ENCODE measurements at places on chromosomes 1 and 21.

DNA sequence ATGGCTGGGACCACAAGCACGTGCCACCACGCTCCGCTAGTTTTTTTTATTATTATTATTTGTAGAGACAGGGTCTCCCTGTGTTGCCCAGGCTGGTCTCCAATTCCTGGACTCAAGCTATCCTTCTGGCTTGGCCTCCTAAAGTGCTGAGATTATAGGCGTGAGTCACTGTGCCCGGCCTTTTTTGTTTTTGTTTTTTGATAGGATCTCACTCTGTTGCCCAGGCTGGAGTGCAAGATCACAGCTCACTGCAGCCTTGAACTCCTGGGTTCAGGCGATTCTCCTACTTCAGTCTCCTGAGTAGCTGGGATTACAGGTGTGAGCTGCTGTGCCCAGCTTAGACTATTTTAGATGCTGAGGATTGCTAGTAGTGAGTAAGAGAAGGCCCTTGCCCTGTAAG is 11.8 kb upstream of the RNF11 start:
- no peak for DNase-seq

- DNase-seq = no peak
Observed at GRCh38 chr1:204093781-204094180, 20.9 kb downstream of the SOX13 start.

- no peak for DNase-seq
Observed at GRCh38 chr1:32992489-32993323, 28.1 kb upstream of the RNF19B start.

- DNase-seq = no peak
Observed at GRCh38 chr1:150210706-150211105, 25.2 kb downstream of the ANP32E start.

GRCh38 chr1:73144311-73144710 is 862.0 kb upstream of the NEGR1 start:
- no peak for DNase-seq

- no peak for DNase-seq
Observed at GRCh38 chr1:33984906-33985565, 121.2 kb downstream of the HMGB4 start.

DNA sequence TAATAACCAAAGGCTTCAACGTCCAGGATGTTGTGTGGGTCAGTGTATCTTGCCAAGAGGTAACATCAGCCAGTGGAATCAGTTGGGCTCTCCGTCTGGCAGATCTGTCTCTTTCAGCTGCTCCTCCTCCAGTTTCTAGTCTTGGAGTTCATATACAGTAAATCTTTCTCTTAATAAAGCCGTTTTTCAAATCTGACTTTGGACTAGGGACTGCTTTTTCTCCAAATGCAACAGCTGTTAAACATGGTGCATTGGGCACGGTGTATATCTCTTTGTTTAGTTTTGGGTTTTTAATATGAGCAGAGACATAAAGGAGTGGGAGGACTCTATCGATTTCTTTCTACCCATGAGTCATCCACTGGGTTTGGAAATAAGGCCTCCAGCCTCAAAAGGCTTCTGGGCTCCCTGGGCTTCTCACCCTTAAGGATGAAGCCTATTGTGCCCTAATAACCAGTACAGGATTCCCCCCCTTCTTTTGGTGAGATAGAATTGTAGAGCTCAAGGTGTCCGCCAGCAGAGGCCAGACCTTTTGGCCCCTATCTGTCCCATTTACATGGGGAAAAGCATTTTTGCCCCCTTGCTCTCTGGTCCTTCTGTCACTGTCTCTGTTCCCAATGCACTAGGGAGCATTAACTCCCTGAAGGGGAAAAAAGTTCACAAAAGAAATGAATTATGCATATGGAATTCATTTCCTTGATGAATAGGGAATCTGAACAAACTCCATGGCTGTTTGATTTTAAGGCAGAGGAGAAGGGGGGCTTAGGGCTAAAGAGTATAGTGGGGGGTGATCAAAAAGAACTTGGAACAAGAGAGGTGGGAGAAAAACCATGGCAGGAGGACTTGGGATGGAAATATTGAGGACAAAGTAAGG is 86.0 kb downstream of the PBX1 start:
- DNase-seq = no peak

GRCh38 chr1:244301595-244302130 is 150.0 kb downstream of the ADSS2 start:
- DNase-seq = no peak

DNA sequence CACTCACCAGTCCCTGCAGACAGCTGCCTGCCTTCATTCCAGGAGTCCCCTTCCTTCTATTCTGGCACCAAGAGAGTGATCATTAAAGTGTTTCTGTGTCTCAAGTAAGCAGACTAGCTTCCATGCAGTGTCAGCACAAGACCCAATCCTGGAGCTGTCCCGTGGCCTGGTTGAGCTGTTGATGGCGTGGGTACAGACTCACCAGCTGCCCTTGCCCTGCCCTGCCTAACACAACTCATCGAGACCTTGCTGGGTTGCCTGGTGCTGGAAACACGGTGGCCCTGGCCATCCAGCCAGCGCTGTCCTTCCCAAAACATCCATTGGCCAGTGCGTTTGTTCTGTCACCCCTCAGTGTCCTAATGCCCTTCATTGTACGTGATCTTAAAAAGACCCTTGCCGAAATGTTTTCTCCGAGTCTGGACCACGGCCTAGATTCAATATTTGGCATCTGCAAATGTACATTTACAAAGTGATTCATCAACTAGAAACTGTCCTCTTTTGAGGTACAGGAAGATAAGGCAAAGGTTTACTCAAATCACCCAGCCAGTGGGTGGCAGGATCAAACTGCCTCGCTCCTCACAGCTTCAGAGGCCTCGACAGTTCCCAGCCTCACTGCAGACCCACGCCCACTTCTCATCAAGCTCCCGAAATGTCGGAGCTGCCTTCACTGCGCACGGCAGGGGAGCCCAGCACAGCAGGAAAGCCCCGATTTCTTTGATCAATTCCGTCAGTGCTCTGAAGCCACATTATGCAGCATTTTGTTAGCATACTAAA is 494.2 kb downstream of the KIF26B start:
- DNase-seq = no peak

- DNase-seq = no peak
Observed at GRCh38 chr1:217622042-217622441, 8.8 kb downstream of the GPATCH2 start.

DNA sequence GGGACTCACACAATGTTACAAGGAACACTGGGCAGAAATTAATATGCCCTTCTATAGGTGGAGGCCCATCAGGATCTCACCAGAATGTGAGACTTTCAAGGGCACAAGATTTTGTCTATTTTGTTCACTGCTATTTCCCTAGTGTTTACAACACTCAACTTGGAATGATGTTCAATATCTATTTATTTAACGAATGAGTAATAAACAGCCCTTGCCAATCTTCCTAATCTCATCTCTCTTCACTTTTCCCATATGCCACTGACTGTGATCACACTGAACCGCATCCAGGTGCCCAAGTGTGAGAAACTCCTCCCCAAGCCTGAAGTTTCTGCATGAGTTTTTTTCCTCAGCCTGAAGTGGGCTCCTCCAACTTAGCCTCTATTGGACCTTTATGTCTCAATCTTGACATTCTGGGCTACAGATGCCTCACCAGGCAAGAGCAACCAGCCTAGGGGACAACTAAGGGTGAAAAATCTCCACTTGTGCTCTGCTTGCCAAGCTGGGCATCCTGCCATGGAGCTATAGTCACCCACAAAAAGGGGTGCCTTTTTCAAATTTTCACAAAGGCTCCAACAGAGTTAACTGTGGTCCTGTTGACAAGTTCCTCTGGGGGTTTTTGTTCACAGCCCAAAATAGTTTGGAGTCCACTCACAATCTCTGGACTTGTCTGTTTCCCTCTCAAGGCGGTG is 105.6 kb downstream of the PLPP3 start:
- DNase-seq = no peak

DNA sequence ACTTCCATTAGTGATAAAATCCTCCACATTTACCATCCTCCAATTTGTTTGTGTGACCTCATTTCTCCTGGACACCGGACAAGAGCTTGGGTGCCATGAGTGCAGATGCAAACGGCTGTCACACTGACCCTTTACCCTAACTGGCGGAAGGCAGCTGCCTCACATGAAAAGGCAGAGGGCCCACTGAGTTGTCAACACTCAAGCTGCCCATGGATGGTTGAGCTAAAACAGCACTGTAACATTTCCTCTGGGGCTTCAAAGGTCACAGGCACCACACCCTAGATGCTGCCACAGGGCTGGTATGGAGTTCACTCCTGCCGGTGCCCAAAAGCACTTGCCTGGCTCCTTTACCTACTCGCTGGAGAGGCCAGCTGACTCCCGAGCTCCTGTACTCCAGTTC is 653.4 kb downstream of the KCNT2 start:
- no peak for DNase-seq

- no peak for DNase-seq
Observed at GRCh38 chr1:54679706-54680105, 36.0 kb upstream of the TTC4 start.

GRCh38 chr21:14452727-14453241 is 69.8 kb upstream of the HSPA13 start:
- DNase-seq = no peak

GRCh38 chr1:165327538-165327937 is 29.0 kb downstream of the LMX1A start:
- DNase-seq = no peak

- DNase-seq = no peak
Observed at GRCh38 chr1:48205522-48205921, 17.0 kb upstream of the SLC5A9 start.

DNA sequence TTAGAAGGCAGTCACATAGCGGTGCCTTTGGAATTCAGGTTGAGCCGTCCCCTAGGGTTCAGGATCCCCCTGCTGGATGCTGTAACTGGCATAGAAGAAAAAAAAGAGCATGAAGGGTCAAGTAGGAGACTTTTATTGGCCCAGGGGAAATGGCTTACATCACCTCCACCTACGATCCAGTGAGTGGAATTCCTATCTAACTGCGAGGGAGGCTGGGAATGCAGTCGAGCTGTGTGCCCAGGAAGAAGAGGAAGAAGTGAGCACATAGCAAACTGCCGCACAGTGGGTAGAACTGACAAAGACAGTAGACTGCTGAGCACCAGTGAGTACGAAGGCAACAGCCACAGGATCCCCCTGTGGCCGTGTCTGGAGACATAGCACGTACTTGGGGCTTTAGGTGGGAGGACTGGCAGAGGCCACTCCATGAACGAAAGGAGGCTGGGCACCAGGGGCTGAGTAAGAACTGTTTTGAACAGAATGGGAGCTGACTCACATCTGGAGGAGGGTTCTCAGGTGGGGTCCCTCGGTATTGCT is 79.2 kb downstream of the RNF220 start:
- DNase-seq = no peak

GRCh38 chr21:44929242-44929798 is 8.6 kb upstream of the ITGB2 start:
- no peak for DNase-seq

DNA sequence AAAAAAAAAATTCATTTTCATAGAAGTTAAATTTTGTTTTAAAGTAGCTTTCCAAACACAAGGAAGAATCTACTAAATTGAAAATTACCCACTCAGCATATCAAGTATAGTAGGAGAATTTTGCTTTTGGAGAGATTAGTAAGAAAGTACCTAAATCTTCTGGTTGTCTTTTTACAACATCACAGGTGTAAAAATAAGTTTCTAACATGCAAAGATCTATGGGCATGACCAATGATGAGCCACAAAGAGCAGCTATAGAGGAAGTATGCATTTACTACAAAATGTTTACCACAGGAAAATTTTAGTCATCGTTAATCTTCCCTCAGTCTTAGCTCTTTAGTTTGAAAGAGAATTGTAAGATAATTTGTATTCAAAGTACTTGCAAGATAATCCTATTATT is 28.1 kb downstream of the ANGPTL3 start:
- no peak for DNase-seq

- DNase-seq = no peak
Observed at GRCh38 chr1:156106624-156107488, 7.7 kb upstream of the LMNA start.

DNA sequence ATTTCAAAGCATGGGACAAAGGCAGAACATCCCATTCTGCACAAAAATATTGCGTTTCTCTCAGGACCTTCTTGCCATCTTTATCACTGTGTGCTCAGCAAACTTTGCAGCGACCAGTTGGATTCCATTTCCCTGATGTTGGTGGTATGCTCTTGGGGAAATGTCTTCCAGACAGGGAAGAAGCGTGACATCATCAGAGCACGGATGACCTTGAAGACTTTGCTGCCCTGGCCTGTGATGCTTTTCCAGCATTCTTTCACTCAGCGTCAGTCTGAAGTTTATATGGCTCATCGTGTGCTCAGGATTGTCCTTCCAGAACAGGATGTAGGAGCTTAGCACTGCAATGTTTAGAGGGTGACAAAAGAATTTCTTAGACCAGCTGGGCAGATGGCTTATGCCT is 131.4 kb upstream of the F3 start:
- no peak for DNase-seq

GRCh38 chr1:22646384-22646783 is 3.0 kb downstream of the C1QC start:
- no peak for DNase-seq

DNA sequence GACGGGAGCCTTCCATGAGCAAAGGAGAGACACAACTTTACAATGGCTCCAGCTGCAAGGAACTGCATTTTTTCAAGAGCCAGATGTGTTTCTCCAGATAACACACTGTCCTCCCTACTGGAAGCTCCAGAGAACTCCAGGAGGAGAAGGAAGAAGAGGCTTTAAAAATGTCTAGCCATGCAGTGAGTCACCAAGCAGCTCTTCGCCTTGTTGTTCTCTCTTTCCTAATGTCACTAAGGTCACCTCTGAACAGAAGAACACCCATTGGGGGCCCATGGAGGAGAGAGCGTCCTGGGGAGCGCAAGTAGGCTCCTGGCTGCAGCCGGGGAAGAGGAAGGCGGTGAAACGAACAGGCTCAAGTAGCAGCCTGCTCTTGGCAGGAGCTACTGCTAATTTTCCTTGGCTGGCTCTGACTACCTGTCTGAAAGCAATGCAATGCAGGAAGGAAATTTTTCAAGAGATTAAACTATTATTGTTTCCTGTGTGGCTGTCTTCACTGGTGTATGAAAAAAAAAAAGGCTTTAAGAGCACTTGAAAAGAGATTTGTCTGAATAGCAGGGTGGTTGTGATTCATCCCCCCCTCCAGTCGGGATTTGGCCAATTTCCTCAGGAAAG is 321.9 kb downstream of the SETD4 start:
- DNase-seq = no peak

DNA sequence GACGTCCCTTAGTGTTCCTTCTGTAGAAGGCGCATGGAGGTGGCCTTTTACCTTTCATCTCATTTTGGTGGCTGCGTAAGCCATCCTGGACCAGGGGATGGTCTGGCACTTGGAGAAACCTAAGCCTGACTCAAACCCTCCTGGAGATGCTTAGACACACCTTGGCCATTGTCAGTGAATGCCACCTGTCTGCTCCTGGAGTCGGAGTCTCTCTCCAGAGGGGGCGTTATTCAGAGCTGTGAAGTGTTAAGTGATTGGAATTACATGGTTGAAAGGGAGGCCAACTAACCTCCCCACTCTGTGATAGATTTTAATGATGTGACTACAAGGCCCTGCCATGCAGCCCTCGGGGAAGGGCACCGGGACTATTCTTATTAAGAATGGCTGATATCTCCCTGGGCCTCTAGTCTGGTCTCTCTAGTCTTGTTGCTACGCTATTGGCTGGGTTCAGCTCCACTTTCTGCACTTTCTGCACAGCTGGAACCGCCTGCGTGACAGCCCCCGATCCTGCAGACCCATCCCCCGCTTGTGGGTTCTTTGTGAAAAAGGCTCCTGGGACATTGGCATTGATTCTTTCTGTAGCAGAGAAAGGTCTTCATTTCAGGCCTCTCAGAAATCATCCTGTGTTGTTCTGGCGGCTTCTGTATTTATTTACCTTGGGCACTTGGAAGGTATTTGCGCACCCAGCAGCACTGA is 4.2 kb downstream of the RASSF5 start:
- no peak for DNase-seq

All from activated CD4-positive, CD25-positive, alpha-beta regulatory T cell treated with anti-CD3 and anti-CD28 coated beads, Interleukin-2, amount 50 U/mL, for 16 hours (primary cell).